ENCODE measurements at places on chromosomes 13 and 19. TPM values are rescaled to one million over a fixed set of nuclear protein-coding genes. Genes with fewer than 3 reads are reported as not detected.

The ATP4A gene
- total RNA-seq: not detected

The FBXO17 gene
- total RNA-seq: 3.6 TPM

The ZNF296 gene
- 0.44 TPM for total RNA-seq

The CCDC122 gene
- total RNA-seq: 7.8 TPM

The PTPRS gene
- 82.6 TPM for total RNA-seq

The PRKD2 gene
- total RNA-seq: 8.4 TPM

The ZNF98 gene
- total RNA-seq: 4.7 TPM

The NCR1 gene
- not detected for total RNA-seq

- DNase-seq: no peak
Measured at GRCh38 chr13:33034882-33035520, 18.8 kb downstream of the KL start.

DNA sequence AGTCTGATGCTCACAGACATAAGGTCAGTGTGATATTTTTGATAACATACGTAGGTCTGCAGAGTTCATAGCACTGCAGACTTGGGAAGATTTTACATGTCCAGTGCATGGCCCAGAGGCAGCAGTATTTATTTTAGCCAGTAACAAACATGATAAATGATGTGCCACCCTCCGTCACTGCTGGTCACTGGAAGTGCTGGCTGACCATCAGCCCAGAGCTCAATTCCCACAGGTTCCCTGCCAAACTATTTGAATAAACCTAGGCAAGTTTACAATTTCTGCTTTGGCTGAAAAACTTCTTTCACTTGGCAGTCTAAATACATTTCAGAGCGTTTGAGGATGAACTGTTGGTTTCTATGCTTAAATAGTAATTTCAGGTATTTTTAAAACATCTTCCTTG, 135.5 kb upstream of the EDNRB start:
- no peak for DNase-seq

DNA sequence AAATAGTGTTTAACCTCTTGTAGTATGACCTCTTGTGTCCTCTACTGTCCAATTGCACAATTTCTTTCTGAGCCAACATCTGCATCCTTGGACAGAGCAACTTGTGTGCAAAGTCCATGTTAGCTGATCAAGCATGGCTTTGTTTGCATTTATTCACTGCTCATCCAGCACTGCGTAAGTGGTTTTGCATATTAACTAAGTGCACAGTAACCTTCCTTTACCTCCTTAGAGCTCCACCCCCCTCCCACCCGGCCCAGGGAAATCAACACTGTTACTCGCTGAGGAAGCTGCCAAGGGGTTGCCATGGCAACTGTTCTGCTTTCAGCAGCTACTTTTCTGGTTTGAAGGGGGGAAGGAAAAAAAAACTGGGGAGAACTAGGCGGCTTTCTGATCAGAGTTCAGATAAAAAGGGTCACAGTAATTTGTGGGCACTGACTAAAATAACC, 153.5 kb upstream of the KLF12 start:
- DNase-seq: peak; percentile 73

- DNase-seq: peak; percentile 47
Measured at GRCh38 chr19:11964496-11964857, 363 bp upstream of the ZNF763 start.

DNA sequence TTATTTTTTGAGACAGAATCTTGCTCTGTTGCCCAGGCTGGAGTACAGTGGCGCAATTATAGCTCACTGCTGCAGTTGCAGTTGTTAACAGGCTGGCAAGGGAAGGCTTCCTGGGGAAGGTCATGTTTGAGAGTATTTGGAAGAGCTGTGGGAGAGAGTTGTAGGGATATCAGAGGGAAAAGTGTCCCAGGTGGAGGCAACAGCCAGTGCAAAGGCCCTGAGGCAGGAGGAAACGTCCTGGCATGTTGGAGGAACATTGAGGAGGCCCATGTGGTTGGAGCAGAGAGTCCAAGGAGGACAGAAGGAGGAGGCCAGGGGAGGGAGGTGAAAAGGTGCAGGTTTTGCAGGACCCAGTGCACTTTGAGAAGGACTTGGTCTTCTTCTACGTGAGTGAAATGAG, 2.2 kb upstream of the DUS3L start:
- no peak for DNase-seq

- DNase-seq: no peak
Measured at GRCh38 chr13:97001636-97002035, 7.4 kb upstream of the OXGR1 start.

DNA sequence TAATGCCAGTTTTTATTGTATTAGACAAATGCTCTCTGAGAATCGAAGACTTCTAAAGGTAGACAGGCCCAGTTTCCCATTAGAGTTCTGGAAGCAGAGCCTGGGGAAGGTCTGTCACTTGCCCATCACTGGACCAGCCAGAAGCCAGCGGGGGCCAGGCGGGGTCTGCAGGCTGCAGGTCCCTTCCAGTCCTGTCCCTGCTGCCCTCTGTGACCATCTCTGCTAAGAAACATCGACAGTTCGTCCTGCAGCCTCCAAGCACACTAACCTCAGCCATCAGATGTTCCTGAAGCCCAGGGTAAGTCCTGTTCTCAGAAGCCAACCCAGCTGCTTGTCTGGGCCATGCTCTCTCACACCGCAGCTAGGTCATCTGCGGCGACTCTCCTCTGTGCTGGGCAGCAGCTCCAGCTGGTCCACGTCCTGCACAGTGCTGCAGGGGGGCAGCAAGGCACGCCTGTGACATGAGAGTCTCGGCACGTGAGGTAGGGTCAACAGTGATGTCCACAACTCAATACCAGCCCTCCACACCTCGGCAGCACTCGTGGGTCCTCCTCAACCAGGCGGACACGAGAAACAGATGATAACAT, 2.9 kb upstream of the ADPRHL1 start:
- DNase-seq: no peak

- DNase-seq: no peak
Measured at GRCh38 chr13:106628936-106629659, 61.2 kb upstream of the ARGLU1 start.

- DNase-seq: no peak
Measured at GRCh38 chr13:110716247-110716515, 2.7 kb downstream of the ING1 start.

DNA sequence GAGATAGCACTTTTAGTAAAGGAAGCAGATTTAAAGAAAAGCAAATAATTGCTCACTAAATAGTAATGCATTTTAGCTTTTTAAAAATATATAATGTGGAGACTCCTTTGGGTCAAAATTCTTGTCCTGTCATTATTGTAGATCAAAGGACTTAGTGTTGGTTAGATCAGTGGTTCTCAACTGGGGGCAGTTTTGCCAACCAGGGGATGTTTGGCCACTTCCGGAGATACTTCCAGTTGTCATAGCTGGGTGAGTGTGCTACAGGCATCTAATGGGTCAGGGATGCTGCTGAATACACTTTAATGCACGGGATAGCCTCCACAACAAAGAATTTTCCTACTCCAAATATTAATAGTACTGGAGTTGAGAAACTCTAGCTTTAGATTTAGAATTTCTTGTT, 126.8 kb downstream of the LMO7 start:
- no peak for DNase-seq

DNA sequence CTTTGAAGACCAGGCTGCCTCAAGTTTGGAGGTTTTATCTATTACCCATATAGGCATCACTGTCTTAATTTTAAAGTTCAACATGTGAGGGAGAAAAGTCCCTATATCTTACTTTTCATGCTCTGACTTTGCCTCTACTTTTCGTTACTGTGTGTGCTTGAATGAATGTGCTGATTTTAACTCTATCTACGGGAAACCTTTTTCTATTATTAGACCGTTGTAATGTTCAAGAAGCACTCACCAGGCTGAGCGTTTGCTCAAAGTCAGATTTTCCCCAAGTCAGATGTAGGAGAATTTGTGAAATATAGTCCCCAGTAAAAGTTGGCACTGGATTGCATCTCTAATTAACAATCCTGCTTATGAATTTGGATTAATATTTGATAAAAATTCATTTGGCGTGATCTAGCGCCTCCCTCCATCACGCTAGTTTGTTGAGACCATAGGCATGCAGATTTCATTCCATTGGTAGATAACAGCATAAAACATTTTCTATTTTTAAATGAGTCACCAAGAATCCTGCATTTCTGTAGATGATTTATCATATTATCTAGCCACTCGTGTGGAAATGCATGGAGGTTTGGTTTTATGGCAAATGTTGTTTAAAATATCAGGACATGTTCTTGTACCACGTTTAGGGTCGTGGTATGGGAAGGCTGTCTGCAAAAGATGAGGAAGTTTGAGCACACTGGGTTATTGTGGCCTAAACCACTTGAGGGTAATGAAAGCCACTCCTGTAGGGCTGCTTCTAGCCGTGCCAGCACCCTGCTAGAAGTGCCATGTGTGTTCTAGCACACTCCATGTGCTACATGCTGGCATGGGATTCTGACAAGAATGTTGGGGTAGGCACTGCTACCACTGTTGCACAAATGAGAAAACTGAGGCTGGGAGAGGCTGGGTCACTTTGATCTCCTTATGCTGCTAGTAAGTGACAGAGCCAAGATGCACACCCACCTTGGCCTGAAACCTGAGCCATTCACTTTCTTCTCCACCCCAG, 179.4 kb downstream of the FGF9 start:
- no peak for DNase-seq

DNA sequence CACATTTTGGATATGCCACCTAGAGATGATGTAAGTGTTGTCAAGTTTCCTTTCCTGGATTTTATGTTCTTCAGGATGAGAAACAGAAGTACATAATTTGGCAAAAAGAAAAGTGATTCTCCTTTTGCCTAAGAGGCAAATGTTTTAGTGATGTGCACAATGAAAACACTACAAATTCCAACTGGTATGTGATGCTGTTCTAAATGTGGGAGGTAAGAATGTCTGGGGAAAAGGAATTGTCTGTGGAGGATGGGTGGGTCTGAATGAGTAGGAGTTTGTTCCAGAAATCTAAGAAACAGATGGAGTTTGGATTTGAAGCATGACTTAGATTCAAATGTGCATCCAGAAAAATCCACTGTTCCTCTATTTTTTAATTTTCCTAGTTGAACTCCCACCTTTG, 473.6 kb upstream of the SPRY2 start:
- DNase-seq: no peak

- DNase-seq: no peak
Measured at GRCh38 chr19:53190253-53190652, 2.9 kb downstream of the ZNF665 start.
